ENCODE measurements at places on chromosomes 13 and 19.

- H3K4me3 ChIP-seq, result peak overlapping the region; percentile 80
- no peaks in the 10 kb centered on the region for H3K27me3 ChIP-seq
- peak; percentile 76 for DNase-seq
- no peak overlapping the region for H3K27ac ChIP-seq
- H3K4me1 ChIP-seq, result peaks cover 17% of the 10 kb centered on the region
Measured at GRCh38 chr19:17234911-17235299, 8.9 kb downstream of the OCEL1 start.

DNA sequence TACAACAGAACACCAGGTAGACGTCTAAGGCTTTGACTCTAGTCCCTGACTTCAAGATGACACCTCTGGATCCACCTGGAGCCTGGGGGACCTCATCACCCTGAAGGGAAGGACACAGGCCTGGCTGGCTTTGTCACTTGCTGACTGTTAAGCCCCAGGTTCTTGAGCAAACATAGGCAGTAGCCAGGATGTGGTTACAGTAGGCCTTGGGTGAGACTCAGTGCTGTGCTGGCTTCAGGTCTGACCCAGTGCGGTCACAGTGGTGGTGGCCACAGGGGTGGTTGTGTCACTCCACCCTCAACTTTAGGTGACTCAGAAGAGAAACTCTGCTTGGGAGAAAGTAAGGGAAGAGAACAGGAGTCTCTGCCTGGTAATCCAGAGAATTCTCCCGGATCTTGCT lies 497.8 kb downstream of the UQCRFS1 start:
- no peaks in the 10 kb centered on the region for H3K36me3 ChIP-seq
- no peak overlapping the region for H3K27ac ChIP-seq
- no peaks in the 10 kb centered on the region for H3K27me3 ChIP-seq
- H3K4me3 ChIP-seq, result no peak overlapping the region
- DNase-seq, result no peak
- H3K4me1 ChIP-seq, result no peaks in the 10 kb centered on the region

DNA sequence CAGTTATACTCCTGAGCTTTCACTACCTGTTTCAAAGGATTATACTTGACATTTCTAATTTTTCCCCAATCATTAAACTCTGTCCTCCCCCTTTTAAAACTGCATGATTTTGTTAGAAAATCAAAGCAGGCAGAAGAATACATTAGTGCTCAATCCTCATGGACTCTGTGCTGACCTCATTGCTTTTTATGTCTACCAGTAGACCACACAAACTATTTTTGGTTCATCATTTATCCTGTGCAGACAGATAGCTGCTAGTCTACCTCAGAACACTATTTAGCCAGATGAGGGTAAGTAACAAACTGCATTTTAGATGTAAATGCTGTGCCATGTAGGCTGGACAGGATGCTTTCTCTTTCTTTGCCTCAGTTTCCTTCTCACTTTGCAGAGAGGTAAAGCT lies 235.9 kb downstream of the DCT start:
- H3K27ac ChIP-seq, result no peak overlapping the region
- H3K4me1 ChIP-seq, result no peaks in the 10 kb centered on the region
- H3K36me3 ChIP-seq, result peaks cover 5% of the 10 kb centered on the region
- H3K4me3 ChIP-seq, result no peak overlapping the region
- no peaks in the 10 kb centered on the region for H3K27me3 ChIP-seq
- DNase-seq, result no peak

DNA sequence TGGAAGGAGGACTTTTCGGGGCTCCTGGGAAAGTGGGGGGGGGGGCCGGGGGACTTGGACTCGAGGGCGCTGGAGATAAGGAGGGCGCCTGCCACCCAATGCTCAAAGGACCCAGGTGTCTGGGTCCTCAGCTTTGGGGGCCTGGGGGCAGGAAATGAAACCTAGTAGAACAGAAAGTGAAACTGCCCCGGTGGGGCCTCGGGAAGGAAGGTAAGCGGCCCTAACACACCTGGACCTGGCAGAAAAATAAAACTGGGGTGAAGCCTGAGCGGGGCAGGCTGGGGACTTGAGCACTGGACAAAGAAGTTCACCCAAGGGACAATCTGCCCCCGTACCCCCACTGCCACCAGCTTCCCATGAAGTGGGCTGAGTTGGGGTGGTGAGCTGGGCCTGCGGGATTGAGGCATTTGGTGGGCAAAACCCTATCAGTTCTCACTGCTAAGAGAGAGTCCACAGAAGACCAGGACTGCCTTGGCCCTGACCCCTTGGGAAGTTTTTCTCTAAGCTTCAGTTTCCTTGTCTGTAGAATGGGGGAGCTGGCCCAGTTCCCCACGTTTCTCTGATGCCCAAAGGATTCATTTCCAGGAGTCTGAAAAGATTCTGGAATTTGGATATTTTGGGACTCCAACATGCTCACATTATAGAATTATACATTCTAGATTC lies 2.3 kb downstream of the PRKD2 start:
- peak overlapping the region; percentile 99 for H3K4me3 ChIP-seq
- H3K27ac ChIP-seq, result no peak overlapping the region
- DNase-seq, result no peak
- peaks cover 12% of the 10 kb centered on the region for H3K4me1 ChIP-seq
- peaks cover 1% of the 10 kb centered on the region for H3K36me3 ChIP-seq

DNA sequence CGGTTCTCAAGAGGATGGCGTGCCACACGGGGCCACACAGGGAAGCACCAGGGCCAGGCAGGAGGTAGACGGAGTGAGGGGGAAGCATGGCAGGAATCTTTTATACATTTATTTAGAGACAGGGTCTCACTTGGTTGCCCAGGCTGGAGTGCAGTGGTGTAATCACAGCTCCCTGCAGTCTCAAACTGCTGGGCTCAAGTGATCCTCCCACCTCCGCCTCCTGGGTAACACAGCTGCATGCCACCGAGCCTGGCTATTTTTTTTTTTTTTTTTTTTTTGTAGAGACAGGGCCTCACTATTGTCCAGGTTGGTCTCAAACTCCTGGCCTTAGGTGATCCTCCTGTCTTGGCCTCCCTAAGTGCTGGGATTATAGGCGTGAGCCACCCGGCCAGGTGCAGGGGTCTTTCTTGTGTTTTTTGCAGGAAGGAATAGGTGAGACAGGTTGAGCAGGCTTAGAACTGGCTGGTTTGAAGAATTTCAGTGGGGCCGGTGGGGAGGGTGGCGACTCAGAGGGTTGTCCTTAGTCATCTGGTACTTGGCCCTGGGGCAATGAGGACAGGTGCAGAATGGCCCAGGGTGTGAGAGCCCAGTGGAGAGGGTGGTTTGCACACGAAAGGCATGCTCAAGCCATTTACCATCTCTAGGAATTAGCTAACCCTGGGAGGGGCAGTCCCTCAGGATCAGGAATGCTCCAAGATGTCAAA lies 7.6 kb downstream of the SSC5D start:
- no peak overlapping the region for H3K27ac ChIP-seq
- DNase-seq, result no peak
- H3K4me1 ChIP-seq, result no peaks in the 10 kb centered on the region
- no peaks in the 10 kb centered on the region for H3K36me3 ChIP-seq

DNA sequence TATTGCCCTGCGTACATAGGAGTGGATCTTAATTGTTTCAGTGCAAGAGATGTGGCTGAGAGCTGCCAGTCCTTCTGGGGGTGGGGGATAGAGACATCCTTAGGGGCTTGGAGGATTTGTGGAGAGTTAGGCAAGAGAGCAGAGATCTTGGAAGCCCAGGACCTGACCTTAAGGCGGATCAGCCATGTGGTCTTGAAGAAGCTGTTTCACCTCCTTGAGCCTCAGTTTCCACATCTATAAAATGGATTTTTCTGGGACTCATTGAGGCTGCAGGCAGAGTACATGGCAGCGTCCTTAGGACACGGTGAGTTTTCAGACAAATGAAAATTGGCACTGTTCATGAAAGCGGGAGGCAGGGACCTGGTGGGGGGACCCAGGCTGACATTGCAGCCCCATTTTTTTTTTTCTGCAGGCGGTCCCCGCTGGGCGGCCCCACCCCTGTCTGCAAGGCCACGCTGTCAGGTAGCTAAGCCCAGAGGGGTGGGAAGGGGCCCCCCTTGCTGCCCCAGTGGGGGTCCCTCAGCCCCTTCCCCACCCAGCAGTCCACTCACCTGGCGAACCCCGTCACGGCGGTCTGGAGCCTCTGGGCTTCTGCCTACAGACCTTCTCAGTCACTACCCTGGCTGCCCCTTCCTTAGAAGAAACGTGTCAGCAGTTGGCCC lies 30.0 kb downstream of the PDE4A start:
- no peaks in the 10 kb centered on the region for H3K36me3 ChIP-seq
- no peak overlapping the region for H3K27ac ChIP-seq
- peaks cover 19% of the 10 kb centered on the region for H3K4me1 ChIP-seq
- H3K27me3 ChIP-seq, result no peaks in the 10 kb centered on the region

GRCh38 chr19:10760273-10760944 lies 42.5 kb downstream of the DNM2 start:
- no peaks in the 10 kb centered on the region for H3K4me1 ChIP-seq
- H3K27me3 ChIP-seq, result no peaks in the 10 kb centered on the region
- H3K36me3 ChIP-seq, result no peaks in the 10 kb centered on the region

- no peak overlapping the region for H3K27ac ChIP-seq
- H3K4me1 ChIP-seq, result peaks cover 7% of the 10 kb centered on the region
- no peaks in the 10 kb centered on the region for H3K36me3 ChIP-seq
- no peak for DNase-seq
Measured at GRCh38 chr13:47843005-47843404, 158.1 kb downstream of the SUCLA2 start.

DNA sequence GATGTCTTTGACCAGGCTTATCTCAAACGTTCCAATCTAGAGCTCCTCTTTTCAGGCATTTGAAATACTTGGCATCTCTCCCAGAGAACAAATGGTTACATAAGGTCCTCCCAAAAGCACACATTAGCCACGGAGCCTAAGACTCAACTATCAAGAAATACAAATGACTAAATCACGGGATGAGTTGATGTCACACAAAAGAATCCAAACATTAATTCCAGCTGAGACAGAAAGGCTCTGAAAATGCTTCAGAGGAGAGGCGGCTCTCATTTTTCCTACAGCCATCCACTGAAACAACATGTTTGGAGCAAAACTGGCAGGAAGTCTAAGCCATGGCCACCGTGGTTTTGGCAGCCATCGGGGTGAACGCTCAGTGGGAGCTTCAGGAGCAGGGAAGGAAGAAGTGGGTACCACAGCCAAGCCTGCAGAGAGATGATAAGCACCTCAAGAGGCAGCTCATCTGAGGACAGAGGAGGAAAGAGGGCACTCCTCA lies 122.5 kb downstream of the STK24 start:
- no peaks in the 10 kb centered on the region for H3K27me3 ChIP-seq
- no peak overlapping the region for H3K4me3 ChIP-seq
- no peak for DNase-seq
- no peak overlapping the region for H3K27ac ChIP-seq
- H3K4me1 ChIP-seq, result peaks cover 20% of the 10 kb centered on the region

GRCh38 chr19:48670699-48671445 lies 1.9 kb downstream of the NTN5 start:
- H3K4me3 ChIP-seq, result no peak overlapping the region
- no peaks in the 10 kb centered on the region for H3K36me3 ChIP-seq
- H3K27me3 ChIP-seq, result peaks cover 16% of the 10 kb centered on the region
- H3K4me1 ChIP-seq, result peaks cover 25% of the 10 kb centered on the region
- DNase-seq, result no peak
- no peak overlapping the region for H3K27ac ChIP-seq

- peaks cover 7% of the 10 kb centered on the region for H3K4me1 ChIP-seq
- H3K4me3 ChIP-seq, result no peak overlapping the region
- DNase-seq, result no peak
- no peaks in the 10 kb centered on the region for H3K36me3 ChIP-seq
- H3K27me3 ChIP-seq, result no peaks in the 10 kb centered on the region
Measured at GRCh38 chr13:40970803-40971202, 48.3 kb downstream of the ELF1 start.

DNA sequence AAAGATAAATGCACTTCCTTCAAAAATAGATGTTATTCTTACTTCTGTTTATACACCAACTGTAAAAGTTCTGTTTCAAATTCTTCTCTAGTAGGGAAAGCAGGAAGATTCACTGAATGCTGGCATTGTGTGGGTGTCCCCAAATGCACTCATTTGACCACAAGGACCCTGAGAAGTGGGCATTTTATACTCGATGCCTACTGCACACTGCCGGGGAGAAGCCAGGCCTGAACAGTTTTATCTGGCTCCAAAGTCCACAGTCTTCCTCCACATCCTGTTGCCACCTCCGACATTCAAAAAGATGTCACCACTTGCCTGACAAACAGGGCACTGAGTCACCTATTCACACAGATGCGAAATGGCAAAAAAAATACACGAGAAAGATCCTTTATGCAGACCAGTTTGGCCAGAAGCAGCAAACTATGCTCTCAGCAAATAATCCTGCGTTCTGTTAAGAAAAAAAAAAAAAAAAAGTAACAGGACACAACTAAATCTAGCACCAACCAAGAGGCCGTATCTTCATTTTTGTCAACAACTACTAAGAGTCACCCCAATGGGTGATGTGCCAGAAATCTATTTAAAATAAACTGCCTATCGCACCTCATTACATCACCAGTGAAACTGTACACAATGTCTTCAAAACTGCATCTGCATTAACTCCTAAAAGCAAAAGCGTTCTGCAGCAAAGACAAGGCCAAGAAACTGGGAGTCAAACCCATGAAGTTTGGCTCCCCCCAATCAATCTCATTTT lies 6.2 kb downstream of the ZC3H4 start:
- H3K4me1 ChIP-seq, result peaks cover 32% of the 10 kb centered on the region
- no peak overlapping the region for H3K27ac ChIP-seq
- DNase-seq, result no peak
- H3K27me3 ChIP-seq, result no peaks in the 10 kb centered on the region
- H3K4me3 ChIP-seq, result no peak overlapping the region

Data from neural progenitor cell (in vitro differentiated cells).